Fibroblast of lung (primary cell): ENCODE measurements at places on chromosomes 11 and 22. TPM values are rescaled to one million over a fixed set of nuclear protein-coding genes. Genes with fewer than 3 reads are reported as not detected.

SLC22A9 gene
- not detected in 2 replicates for total RNA-seq

C11orf86 gene
- not detected in 2 replicates for total RNA-seq

OR6T1 gene
- total RNA-seq, result not detected in 2 replicates

WNT7B gene
- total RNA-seq, result under 0.01 and 0.17 TPM in 2 replicates

HBD gene
- 5.9 TPM in 1 of 2 replicates, not detected in the other for total RNA-seq

H19 gene
- 1.8 and 55.0 TPM in 2 replicates for total RNA-seq

DBX1 gene
- not detected in 2 replicates for total RNA-seq

AAMDC gene
- 32.4 and 39.6 TPM in 2 replicates for total RNA-seq
